ENCODE measurements at places on chromosomes 7 and 10. TPM values are rescaled to one million over a fixed set of nuclear protein-coding genes. Genes with fewer than 3 reads are reported as not detected.

SYT15B gene
- total RNA-seq, result 0.05 TPM

WIPF3 gene
- 2.0 TPM for total RNA-seq

CDK14 gene
- total RNA-seq, result 3.0 TPM

SPDYE18 gene
- not detected for total RNA-seq

ZNF488 gene
- 11.8 TPM for total RNA-seq

CYP2C19 gene
- 0.15 TPM for total RNA-seq

ZNF853 gene
- 1.4 TPM for total RNA-seq

DNA sequence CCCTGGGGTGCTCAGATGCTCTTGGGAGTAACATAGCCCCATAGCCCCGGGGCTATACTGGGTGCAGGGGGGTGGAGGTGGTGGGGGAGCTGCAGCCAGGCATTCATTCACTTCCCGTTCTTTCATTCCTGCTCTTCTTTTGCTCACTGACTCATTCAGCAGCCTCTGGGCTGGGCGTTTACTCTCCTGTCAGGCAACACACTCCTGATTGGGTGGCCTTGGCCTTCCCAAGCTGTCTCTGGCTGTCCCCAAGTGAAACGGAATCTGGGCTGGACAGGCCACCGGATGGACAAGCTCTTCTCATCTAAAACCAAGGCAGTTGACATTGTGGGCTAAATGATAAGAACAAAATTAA lies 34.6 kb downstream of the CHST3 start:
- no peak for DNase-seq

DNA sequence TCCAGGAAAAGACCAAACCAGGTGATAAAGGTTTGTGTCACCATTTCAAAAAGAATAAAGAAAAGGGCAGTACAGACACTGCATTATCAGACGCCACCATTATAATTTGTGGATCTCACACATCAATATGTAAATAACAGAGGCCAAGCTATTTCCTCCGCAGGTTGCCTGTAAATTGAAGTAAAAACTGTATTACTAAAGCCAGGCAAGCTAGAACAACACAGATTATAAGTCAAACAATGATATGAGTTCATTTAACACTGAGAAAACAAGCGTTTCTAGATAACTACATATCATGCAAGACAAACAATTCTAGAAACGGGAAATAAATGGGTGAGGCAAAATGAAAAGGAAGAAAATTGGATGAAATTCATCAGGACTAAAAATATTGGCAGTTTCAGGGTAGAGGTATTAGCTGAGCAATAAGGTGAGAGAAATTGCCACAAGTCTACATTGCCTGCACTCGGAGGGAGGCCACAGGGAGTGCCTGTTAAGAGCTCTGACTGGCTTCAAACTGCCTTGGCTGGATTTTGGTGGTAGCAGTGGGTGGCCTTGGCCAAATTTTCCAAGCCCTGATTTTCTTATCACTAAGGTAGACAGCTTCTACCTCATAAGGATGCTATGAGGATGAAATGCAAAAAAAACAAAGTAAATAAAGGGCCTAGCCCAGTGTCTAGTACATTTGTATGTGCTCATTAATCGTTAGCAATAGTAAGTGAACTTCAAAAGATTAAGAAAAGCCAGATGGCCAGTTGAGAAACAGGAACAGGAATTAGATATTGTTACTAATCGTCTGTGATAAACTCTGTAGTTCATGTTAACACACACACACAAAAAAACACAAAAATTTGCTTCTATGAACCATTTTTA lies 240.0 kb upstream of the NFE2L3 start:
- DNase-seq, result no peak

GRCh38 chr7:14332155-14332554 lies 342.7 kb upstream of the ETV1 start:
- no peak for DNase-seq

- no peak for DNase-seq
Observed at GRCh38 chr10:46293832-46294640, 7.2 kb downstream of the ANTXRL start.

GRCh38 chr10:71595649-71596048 lies 123.9 kb downstream of the C10orf105 start:
- no peak for DNase-seq

- no peak for DNase-seq
Observed at GRCh38 chr7:71303566-71303965, 171.6 kb downstream of the GALNT17 start.

DNA sequence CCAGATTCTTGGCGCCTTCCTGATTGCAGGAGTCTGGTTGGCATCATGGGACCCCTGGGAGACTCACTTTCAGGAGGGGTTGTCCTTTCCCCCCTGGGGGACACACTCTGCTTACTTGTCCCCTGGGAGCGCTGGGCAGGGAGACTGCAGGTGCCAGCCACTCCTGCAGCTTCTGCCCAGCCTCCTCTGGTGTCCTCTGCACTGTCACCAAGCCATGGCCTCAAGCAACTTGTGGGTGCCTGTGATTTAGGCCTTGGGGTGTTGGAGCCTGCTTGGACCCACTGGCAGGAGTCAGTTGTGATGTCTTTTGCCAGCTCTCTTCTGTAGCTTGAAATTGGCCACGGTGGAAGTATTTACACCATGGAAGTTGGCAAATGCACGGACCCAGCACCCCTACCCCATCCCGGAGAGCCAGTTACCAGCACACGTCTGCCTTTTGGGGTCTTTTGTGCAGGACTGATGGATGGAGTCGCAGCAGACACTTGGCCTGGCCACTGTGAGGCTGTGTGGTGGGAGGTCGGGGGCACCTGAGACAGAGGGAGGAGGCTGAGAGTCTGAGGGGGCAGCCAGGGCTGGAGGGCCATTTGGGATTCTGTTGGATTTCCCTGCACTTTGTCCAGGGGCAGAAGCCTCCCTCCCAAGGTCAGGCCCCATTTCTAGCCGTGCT lies 104.7 kb downstream of the LHPP start:
- no peak for DNase-seq

GRCh38 chr10:103888113-103888841 lies 29.7 kb downstream of the STN1 start:
- peak; percentile 75 for DNase-seq

DNA sequence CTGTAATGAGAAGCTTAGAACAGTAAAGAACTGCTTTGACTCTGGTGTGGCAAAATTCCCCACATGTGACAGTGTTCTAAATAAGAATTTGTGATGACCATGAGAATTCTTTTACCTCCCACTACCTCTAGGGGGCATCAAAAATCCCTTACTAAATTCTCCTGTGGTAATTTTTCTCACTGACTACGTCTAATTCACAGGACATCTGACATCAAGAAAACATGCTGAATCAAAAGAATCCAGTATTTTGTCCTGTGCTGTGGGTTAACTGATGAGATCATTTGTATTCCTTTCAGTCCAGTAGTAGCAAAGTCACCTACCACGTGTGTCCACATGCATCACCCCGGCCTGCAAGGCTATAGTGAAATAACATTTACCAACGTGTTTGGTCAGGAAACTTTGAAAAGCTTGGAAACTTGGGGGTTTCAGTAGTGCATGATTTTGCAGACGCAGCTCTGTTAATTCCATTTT lies 103.8 kb downstream of the ATE1 start:
- DNase-seq, result peak; percentile 25

GRCh38 chr10:108902619-108903285 lies 1020.6 kb downstream of the XPNPEP1 start:
- DNase-seq, result no peak

- no peak for DNase-seq
Observed at GRCh38 chr10:121098211-121098610, 247.0 kb downstream of the WDR11 start.

All from Panc1 (cell line).